ENCODE measurements at places on chromosomes 12 and 14. TPM values are rescaled to one million over a fixed set of nuclear protein-coding genes. Genes with fewer than 3 reads are reported as not detected.
A peak's percentile ranks its signal among the peaks of the same experiment; 100 is the strongest.

Gene NUP37
- 27.3 TPM for total RNA-seq

Gene ALDH1L2
- total RNA-seq, result 11.1 TPM

Gene FGD4
- total RNA-seq, result 38.3 TPM

Gene PIANP
- total RNA-seq, result 0.17 TPM

Gene RDH12
- total RNA-seq, result 1.5 TPM

Gene CD4
- 2.7 TPM for total RNA-seq

DNA sequence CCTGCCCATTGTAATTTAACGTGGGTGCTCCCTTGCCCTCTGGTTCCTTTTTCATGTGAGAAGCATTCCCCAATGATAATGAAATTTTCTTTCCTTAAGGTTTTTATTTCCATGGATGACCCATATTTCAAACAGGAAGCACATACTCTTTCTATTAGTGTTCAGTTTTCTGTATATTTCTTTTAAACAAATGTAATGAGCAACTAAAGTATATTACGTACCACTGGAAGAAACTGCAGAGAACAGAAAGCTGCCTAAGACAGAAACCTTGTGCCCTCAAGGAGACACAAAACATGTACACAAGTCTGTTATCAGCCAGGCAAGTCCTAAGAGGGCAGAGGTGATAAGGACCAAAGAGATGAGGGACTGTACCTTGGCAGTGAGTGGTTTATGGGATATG is 414.9 kb downstream of the ETNK1 start:
- no peaks in the 10 kb centered on the region for H3K36me3 ChIP-seq
- no peak for DNase-seq
- H3K27ac ChIP-seq, result no peak overlapping the region
- no peaks in the 10 kb centered on the region for H3K27me3 ChIP-seq
- no peaks in the 10 kb centered on the region for H3K4me1 ChIP-seq

DNA sequence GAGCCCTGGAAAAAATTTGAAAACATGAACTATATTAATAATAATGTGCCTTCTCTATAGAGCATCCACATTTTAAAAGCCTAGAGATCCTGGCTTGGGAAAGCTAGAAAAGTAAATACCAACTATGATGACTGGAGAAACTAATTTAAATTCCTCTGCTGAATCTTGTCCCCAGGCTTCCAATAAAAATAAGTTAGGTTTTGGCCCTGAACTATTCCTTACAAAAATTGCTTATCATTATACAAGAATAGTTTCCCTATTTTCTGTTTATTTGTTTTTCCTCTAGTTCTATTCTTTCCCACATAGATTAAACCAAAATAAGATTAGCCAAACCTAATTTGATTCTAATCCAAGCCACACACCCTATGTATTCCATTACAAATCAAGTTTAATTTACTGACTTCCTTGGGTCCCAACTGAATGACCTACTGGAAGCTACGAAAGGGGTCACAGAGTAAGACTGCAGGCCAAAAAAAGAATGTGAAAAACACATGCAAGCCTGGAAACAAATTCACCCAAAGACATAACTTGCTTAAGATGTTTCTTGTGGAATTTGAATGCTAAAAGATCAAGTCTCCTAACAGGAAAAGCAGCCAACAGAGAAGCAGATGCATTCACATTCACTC is 133.0 kb downstream of the PAWR start:
- H3K36me3 ChIP-seq, result no peaks in the 10 kb centered on the region
- H3K4me3 ChIP-seq, result no peak overlapping the region
- H3K27ac ChIP-seq, result no peak overlapping the region
- no peaks in the 10 kb centered on the region for H3K27me3 ChIP-seq
- peaks cover 29% of the 10 kb centered on the region for H3K4me1 ChIP-seq

GRCh38 chr12:65938807-65939206 is 114.5 kb downstream of the HMGA2 start:
- H3K4me3 ChIP-seq, result no peak overlapping the region
- no peaks in the 10 kb centered on the region for H3K27me3 ChIP-seq
- no peak for DNase-seq
- peaks cover 29% of the 10 kb centered on the region for H3K4me1 ChIP-seq
- H3K36me3 ChIP-seq, result no peaks in the 10 kb centered on the region

DNA sequence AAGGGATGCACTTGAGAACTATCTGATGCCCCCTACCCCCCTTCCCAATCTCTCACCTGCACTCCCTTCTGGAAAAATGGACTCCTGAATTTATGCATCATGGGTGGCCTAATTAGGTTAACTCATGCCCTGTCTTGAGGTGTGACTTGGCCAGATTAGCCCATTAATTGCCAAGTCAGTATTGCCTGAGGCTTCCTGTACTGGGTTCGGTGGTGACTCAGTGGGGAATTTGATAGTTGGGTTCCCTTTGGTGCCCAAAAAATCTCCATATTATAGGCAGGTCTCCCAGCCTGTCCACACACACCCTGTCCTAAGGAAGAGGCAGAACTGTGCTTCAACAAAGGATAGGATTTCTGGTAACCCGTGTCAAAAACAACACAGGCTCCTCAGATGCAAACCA is 146.1 kb downstream of the CHST11 start:
- no peak overlapping the region for H3K27ac ChIP-seq
- no peaks in the 10 kb centered on the region for H3K27me3 ChIP-seq
- DNase-seq, result no peak
- H3K4me3 ChIP-seq, result no peak overlapping the region
- no peaks in the 10 kb centered on the region for H3K36me3 ChIP-seq

- no peaks in the 10 kb centered on the region for H3K4me1 ChIP-seq
- no peak overlapping the region for H3K27ac ChIP-seq
- no peaks in the 10 kb centered on the region for H3K27me3 ChIP-seq
- H3K36me3 ChIP-seq, result no peaks in the 10 kb centered on the region
These were observed 440.8 kb downstream of the NRXN3 start for GRCh38 chr14:78610994-78611393.

GRCh38 chr14:91419044-91419397 is 1.4 kb upstream of the CCDC88C start:
- no peaks in the 10 kb centered on the region for H3K36me3 ChIP-seq
- peaks cover 27% of the 10 kb centered on the region for H3K4me1 ChIP-seq
- no peaks in the 10 kb centered on the region for H3K27me3 ChIP-seq

DNA sequence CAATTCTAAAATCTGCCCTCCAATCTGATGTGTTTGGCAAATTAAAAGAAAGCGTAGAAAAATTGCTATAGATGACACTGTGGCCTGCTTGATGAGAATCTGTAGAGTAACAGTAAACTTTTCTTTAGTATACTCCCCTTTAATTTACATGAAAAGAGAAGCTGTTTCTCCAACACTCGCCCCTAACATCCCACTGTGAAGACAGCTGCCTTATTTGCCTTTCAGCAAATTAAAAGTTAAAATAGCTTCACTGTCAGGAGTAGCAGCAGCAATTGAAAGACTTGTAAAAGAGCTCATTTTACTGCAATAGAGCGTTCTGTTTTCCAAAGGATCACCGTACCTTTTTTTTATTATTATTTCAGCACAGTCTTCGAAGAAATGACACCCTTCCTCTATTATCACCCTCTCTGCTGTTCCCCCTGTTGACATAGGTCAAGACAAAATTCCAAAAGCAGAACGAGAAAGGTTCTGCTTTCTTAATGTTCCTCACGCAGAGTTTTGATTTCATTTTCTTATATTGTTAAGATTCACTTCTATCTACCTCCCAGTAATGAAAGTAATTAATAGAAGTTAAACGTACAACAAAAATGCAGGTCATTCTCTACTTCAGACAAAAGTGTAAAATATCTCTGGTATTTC is 153.5 kb upstream of the USP15 start:
- no peak overlapping the region for H3K27ac ChIP-seq
- no peak for DNase-seq
- H3K4me1 ChIP-seq, result no peaks in the 10 kb centered on the region
- H3K36me3 ChIP-seq, result no peaks in the 10 kb centered on the region
- no peaks in the 10 kb centered on the region for H3K27me3 ChIP-seq

- no peak overlapping the region for H3K27ac ChIP-seq
- H3K4me1 ChIP-seq, result no peaks in the 10 kb centered on the region
- DNase-seq, result no peak
- H3K27me3 ChIP-seq, result no peaks in the 10 kb centered on the region
- H3K4me3 ChIP-seq, result no peak overlapping the region
These were observed 86.4 kb upstream of the RPH3A start for GRCh38 chr12:112705037-112705632.

DNA sequence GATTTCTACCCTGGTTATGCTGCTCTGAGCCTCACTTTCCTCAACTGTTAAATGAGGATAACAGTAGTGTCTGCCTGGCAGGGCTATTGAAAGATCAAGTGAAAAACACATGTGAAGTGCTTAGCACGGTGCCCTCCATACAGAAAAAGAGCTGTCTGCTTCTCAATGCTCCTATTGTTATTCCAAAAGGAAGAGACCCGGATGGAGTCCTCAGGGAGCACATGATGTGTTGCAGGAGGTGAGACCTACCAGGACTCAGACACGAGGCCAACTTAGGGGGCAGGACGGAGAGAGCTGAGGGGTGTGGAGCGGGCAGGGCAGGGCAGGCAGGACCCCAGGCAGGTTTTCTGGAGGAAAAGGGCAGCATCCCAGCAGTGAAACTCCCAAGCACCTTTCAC is 8.9 kb downstream of the FAIM2 start:
- no peak overlapping the region for H3K27ac ChIP-seq
- no peaks in the 10 kb centered on the region for H3K36me3 ChIP-seq
- H3K4me3 ChIP-seq, result no peak overlapping the region
- no peaks in the 10 kb centered on the region for H3K4me1 ChIP-seq
- H3K27me3 ChIP-seq, result no peaks in the 10 kb centered on the region
- DNase-seq, result no peak

- no peaks in the 10 kb centered on the region for H3K27me3 ChIP-seq
- no peak overlapping the region for H3K27ac ChIP-seq
- H3K36me3 ChIP-seq, result no peaks in the 10 kb centered on the region
- DNase-seq, result no peak
- H3K4me3 ChIP-seq, result no peak overlapping the region
These were observed 123.4 kb downstream of the ADGRD1 start for GRCh38 chr12:131076791-131077747.

- no peaks in the 10 kb centered on the region for H3K36me3 ChIP-seq
- no peak overlapping the region for H3K27ac ChIP-seq
- peaks cover 17% of the 10 kb centered on the region for H3K4me1 ChIP-seq
- no peak for DNase-seq
- no peaks in the 10 kb centered on the region for H3K27me3 ChIP-seq
These were observed 37.5 kb upstream of the COL2A1 start for GRCh38 chr12:48041591-48042423.

- no peaks in the 10 kb centered on the region for H3K27me3 ChIP-seq
- H3K27ac ChIP-seq, result no peak overlapping the region
- DNase-seq, result no peak
- no peaks in the 10 kb centered on the region for H3K4me1 ChIP-seq
- no peaks in the 10 kb centered on the region for H3K36me3 ChIP-seq
These were observed 312.4 kb downstream of the RPAP3 start for GRCh38 chr12:47393403-47393790.

GRCh38 chr14:25843481-25844470 is 754.1 kb downstream of the NOVA1 start:
- no peaks in the 10 kb centered on the region for H3K27me3 ChIP-seq
- no peak for DNase-seq
- no peaks in the 10 kb centered on the region for H3K36me3 ChIP-seq
- H3K4me1 ChIP-seq, result no peaks in the 10 kb centered on the region
- H3K4me3 ChIP-seq, result no peak overlapping the region

DNA sequence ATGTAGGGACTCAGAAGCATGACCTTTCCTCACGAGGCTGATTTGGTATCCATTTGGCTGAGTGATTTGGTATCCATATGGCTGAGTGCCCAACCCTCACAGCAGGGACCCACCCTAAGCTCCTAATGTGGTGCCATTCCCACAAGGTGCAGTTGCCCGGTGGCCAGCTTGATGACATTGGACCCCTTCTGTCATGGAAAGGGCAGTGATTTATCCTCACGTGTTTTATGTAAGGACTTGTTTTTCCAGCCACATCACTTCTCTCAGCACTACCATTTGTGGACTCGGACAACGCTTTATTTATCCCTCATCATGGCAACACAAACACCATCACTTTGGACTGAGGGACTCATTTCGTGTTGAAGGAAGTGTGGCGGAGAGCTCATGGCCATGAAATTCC is 8.5 kb upstream of the CDC42BPB start:
- H3K4me1 ChIP-seq, result peaks cover 10% of the 10 kb centered on the region
- H3K27me3 ChIP-seq, result no peaks in the 10 kb centered on the region
- DNase-seq, result no peak
- H3K4me3 ChIP-seq, result no peak overlapping the region

GRCh38 chr14:105416671-105417070 is 3.0 kb upstream of the MTA1 start:
- H3K36me3 ChIP-seq, result no peaks in the 10 kb centered on the region
- peaks cover 2% of the 10 kb centered on the region for H3K27me3 ChIP-seq
- DNase-seq, result no peak
- peaks cover 20% of the 10 kb centered on the region for H3K4me1 ChIP-seq

- peaks cover 28% of the 10 kb centered on the region for H3K4me1 ChIP-seq
- DNase-seq, result no peak
- peak overlapping the region; percentile 20 for H3K27ac ChIP-seq
- H3K27me3 ChIP-seq, result no peaks in the 10 kb centered on the region
- H3K4me3 ChIP-seq, result no peak overlapping the region
These were observed 7.1 kb downstream of the STX2 start for GRCh38 chr12:130831876-130832405.

DNA sequence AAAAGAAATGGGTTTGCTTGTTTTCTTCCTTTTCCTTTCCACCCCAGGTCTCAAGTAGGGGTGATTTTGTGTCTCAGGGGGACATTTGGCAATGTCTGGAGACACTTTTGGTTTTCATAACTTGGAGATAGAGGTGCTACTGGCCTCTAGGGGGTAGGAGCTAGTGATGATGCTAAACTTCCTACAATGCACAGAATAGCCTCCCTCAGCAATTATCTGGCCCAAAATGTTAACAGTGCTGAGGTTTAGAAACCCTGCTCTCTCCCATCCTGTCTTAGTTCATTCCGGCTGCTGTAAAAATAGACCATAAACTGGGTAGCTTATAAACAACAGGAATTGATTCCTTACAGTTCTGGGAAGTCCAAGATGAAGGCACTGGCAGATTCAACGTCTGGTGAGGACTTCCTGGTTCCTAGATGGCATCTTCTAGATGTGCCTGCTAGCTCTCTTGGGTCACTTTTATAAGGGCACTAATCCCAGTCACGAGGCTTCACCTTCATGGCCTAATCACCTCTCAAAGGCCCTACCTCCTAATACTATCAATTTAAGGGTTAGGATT is 7.4 kb upstream of the GAS2L3 start:
- DNase-seq, result no peak
- H3K4me3 ChIP-seq, result no peak overlapping the region
- no peak overlapping the region for H3K27ac ChIP-seq
- no peaks in the 10 kb centered on the region for H3K4me1 ChIP-seq
